ENCODE measurements at places on chromosomes 6 and 20.

DNA sequence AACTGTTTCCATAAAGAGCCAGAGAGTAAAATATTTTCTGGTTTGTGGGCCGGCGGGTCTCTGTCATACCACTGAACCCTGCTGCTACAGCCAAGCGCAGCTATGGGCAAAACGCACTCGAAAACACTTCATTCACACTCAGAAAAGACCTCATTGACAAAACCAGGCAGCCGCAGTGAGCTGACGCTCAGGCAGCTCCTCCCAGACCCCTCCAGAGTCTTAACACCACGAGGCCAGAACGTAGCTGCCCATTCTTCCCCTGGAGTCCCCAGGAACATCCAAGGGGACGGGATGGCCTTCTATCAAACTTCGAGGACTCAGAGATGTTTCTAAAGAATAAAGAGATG lies 35.6 kb upstream of the ZBP1 start:
- DNase-seq: no peak

- DNase-seq: no peak
Observed at GRCh38 chr6:56334937-56335336, 87.6 kb upstream of the COL21A1 start.

- DNase-seq: no peak
Observed at GRCh38 chr20:60000271-60001042, 42.2 kb downstream of the CDH26 start.

- DNase-seq: no peak
Observed at GRCh38 chr6:160055378-160055777, 66.2 kb upstream of the SLC22A1 start.

Measured in breast epithelium (tissue), 4 donors.